ENCODE measurements at places on chromosomes 11 and 22.
A peak's percentile ranks its signal among the peaks of the same experiment; 100 is the strongest.

DNA sequence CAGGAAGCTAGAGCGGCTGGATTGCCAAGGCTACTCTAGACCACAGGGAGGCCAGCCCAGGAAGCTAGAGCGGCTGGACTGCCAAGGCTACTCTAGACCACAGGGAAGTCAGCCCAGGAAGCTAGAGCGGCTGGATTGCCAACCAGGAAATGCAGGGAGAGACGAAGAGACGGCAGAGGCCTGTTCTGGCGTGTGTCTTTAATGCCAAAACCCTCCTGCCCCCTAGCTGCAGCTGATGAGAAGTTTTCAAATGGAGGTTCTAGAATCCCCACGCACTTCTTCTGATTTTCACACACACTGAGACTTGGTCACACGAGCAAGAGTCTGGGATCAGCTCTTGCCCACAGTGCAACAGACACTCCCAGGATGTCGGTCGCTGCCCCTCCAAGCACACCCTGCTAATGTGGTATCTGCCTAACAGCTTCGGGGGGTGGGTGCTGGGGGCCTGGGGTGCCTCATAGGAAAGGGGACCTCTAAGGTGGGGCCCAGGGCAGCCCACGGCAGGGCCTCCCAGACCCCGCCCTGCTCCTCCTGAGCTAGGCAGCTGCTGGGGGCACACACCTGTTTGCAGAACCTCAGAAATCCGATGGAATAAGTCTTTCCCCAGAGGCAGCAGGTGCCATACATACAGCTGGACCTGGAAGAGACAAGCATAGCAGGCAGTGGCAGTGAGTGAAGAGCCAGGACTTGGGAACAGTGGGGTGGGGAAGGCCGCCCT is 28.5 kb downstream of the MAFF start:
- DNase-seq = peak; percentile 9

- no peak for DNase-seq
Measured at GRCh38 chr22:26784772-26785171, 127.4 kb downstream of the MIAT start.

- no peak for DNase-seq
Measured at GRCh38 chr11:125685228-125685627, 4.6 kb upstream of the ACRV1 start.

GRCh38 chr22:36069368-36069767 is 40.7 kb upstream of the RBFOX2 start:
- DNase-seq = no peak

DNA sequence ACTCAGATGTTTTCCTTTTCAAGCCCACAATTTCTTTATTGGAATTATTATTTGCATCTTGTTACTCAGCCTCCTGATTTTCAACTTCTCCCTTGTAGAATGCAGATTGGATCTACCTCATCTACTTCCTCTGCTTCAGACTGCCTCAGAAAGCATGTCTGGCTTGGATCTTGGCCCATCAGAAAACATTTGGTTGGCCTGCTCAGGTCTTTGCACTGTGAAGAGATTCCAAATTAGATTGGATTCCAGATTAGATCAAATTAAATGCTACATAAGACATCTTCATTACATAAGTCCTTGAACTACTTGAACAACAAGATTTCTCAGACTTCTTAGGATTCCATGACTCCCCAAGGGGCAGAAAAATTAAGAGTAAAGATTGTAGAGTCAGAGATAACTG is 358.0 kb downstream of the DLG2 start:
- DNase-seq = peak; percentile 60

All from OCI-M1 (cell line).